SHP77 (cell line): ENCODE measurements at places on chromosomes 6 and 20.

GRCh38 chr6:123203928-123204327 is 207.9 kb downstream of the CLVS2 start:
- DNase-seq = no peak

DNA sequence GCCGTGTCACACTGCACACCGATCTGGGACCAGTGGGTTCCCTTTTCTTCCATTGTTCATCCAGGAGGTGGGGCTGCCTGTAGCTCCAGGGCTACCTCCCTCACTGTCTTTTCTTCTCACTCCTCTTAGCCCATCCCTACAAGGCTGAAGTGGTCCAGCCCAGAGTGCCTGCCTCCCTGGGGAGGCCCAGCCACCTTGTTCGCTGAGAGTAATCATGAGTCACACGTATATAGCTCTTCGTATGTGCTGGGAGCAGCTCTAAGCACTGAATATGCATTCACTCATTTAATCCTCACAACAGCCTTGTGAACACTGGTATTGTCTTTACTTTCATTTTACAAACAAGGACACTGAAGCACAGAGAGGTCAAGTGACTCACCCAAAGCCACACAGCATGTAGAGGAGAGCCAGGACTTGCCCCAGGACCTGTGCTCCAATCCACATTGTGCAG is 14.7 kb upstream of the CCDC167 start:
- no peak for DNase-seq

GRCh38 chr6:73800997-73801396 is 105.0 kb downstream of the CD109 start:
- no peak for DNase-seq

GRCh38 chr6:113691260-113691656 is 165.9 kb upstream of the MARCKS start:
- no peak for DNase-seq

DNA sequence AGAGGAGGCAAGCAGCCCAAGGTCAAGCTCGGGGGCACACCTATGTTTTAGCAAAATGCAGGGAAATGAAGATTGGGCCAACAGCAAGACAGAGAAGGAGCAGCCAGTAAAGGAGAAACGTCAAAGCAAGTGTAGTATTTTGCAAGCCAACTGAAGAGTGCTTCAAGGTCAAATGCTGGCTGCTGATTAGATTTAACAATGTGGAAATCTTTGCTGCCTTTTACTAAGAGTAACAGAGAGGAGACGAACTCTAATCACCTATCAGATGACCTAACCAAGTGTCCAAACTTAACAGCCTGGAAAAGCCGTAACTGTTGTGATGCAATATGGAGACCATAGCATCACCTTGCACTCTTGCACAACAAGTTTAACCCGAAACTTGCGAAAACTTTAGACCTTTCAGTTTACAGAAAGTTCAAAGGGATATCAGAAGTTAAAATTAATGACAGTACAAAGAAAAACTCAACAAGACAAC is 30.4 kb downstream of the AKIRIN2 start:
- DNase-seq = no peak

DNA sequence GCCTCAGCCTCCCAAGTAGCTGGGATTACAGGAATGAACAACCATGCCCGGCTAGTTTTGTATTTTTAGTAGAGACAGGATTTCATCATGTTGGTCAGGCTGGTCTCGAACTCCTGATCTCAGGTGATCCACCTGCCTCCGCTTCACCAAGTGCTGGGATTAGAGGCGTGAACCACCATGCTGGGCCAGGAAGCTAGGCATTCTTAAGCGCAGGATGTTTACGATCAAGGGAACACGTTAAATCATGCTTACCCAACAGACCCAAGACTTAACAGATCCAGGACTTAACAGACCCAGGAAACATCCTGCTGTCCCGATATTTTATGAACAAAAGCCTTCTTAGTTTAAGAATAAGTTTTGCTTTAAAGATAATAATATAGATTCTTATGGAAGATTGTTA is 9.1 kb downstream of the PTGIS start:
- no peak for DNase-seq

GRCh38 chr20:51353491-51353890 is 189.0 kb downstream of the NFATC2 start:
- no peak for DNase-seq

- DNase-seq = no peak
Observed at GRCh38 chr20:59105581-59105980, 58.0 kb upstream of the ZNF831 start.

- no peak for DNase-seq
Observed at GRCh38 chr20:10936786-10937185, 263.0 kb upstream of the JAG1 start.

DNA sequence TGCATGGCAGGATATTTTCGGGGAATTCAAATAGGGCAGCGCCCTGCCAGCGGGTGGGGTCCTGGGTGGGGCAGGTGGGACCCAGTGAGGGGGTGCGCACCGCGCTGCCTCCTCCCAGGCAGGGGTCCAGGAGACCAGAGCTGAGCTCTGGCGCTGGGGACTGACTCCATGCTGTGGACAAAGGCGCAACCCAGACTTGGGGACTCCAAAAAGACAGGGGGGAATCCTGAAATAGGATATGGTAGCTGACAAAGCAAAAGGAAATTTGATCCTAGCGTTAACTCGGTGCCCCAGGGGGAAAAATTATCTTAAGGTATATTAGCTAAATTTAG is 23.6 kb downstream of the TFAP2A start:
- no peak for DNase-seq

DNA sequence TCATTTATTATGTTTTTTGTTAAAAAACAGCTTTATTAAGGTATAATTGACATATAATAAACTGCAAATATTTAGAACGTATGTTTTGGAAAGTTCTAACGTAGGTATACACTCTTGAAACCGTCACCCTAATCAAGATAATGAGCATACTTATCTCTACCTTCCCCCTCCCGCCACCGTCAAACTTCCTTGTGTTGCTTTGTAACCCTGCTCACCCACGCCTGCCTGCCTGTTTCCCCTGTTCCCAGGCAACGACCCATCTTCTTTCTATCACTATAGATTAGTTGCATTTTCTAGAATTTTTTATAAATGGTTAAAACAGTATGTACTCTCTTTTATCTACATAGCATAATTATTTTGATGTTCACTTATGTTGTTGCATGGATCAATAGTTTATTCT is 33.5 kb upstream of the GCLC start:
- DNase-seq = no peak

GRCh38 chr6:114312931-114313330 is 29.9 kb downstream of the HS3ST5 start:
- no peak for DNase-seq

DNA sequence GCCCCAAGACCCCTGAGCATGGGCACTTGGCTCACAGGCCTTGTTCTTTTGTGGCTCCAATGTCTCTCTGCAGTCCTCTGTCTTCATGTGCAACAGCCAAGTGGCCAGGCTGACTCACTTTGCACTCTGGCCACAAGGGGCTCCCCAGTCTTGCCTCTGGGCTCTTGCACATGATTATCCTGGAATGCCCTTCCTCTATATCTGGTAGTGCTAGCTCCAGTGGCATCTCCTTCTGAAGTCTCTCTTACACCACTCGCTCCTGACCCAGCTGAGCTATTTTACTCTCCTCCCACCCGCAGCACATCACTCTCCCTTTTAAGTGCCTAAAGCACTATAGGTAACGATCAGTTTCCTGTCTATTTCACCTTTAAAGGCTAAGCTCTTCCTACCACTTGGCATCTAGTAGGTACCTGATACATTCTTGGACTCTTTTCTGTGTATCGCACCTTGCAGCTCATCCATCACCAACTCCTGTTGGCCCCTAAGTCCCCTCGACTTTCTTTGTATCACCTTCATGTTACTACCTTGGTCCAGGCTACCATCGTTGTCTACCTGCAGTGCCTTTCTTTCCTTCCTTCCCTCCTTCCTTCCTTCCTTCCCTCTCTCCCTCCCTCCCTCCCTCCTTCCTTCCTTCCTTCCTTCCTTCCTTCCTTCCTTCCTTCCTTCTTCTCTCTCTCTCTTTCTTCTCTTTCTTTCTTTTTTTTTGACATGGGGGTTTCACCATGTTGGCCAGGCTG is 211.9 kb upstream of the RNF24 start:
- no peak for DNase-seq

DNA sequence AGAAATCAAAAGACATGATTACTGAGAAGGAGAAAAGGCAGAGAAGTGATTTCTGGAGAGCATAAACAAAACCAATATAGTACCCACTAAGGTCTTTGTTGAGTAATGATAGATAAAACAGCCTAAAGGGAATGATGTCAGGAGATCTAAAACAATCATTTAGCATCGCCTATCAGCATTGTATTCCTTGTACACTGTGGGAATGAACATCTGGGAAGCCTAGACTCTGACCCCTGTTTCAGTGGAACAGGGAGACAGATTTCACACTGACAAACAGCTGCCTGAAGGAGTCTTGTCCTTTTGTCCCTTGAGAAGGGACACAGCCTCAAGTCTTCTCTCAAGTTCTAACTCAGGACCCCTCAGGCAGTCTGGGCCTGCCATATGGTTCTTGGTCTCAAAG is 1.7 kb downstream of the ASIP start:
- no peak for DNase-seq

DNA sequence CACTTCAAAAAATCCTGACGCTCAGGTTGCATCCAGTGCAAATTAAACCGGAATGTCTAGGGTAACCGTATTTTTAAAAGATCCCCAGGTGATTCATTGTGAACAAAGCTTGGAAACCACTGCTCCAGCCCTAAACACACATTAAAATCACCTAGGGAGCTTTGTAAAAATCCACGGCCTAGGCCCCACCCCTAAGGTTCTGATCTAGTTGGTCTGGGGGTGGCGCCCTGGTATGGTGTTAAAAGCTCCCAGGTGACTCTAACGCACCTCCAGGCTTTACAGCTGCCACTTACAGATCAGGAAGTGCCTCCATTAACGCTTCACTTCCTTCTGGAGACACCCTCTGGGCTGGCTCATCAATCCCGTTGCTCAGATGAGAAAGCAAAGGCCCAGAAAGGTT is 92.2 kb downstream of the GRM4 start:
- DNase-seq = no peak

GRCh38 chr20:61454053-61454452 is 202.0 kb downstream of the CDH4 start:
- no peak for DNase-seq

DNA sequence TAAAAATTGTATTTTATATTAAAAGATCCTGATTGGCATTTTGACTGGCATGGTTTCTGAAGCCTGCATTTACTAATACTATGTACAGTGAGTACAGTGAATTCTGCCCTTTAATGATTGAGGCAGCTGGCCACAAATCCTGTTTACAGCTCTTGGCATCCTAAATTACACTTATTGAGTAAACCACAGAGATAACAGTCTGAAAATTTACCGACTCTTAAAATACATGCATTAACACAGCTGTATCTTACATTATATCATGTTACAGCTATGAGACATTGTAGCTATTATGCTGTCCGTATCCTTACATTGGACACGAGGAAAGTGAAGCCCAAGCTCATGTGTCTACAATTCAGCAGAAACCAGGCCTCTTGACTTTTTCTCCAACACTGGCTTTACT is 90.8 kb downstream of the FAM83B start:
- no peak for DNase-seq

- DNase-seq = no peak
Observed at GRCh38 chr20:31720486-31721407, 1.9 kb downstream of the BCL2L1 start.

- DNase-seq = no peak
Observed at GRCh38 chr6:26307850-26308249, 57.1 kb upstream of the BTN3A2 start.

DNA sequence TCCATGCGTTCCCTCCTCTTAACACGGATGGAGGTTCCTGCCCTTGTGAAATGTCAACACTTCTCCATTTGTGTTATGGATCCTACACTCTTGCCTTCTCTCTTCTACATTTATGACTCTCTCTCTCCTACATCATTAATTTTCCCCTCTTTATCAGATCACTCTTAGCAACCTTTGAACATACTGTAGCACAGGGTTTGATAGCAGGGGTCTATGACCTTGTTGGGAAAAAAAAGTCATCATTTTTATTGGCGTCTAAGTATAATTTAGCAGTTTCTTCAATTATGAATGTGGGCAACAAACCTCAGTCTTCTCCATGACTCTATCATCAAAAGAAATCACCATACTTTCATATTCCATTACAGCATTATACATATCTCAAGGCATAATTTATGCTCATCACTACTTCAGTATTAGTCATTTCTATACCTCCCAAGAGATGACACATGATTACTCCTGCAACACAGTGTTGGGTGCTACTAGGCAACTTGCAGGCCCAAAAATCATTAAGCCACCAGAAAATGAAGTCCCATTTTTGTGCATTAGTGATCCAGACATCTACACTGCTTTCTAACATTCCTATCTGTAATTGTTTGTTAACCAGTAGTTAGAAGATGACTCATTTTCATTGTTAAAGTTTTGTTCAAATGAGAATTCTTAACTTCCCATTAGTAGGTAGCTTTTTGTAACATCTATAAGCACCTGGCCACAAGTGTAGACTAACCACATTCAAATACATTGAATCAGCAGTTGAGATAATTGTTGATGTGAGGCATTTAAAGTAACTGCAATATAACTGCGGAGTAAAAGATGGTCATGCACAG is 9.5 kb downstream of the CYP39A1 start:
- DNase-seq = no peak

DNA sequence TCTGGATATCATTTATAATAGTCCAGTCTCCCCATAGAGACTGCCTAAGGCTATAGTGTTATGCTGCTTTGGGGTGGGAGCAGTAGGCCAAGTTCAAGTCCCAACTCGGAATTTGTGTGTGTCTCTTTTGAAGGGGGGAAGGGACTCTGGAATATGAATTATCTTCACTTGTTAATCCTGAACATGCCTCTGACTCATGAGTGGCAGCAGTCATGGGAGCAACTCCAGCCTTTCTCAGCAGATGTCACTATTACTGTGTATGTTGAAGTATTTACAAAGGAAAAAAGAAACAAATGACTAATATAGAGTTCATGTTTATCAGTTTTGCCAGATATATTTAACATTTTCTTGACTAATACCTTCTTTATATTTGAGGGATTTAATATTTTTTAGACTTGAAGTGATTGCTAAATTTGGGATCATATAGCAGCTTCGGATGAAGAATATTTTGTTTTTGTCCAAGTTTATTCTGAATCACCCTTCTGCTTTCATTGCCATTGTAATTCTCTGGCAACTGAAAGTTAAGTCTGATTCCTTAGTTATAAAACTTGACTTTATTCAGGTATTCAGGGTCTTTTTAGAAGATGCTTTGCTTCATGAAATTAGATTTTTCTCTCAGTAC is 23.4 kb downstream of the FAM217A start:
- peak; percentile 3 for DNase-seq

GRCh38 chr6:170084166-170084730 is 206.6 kb downstream of the DLL1 start:
- DNase-seq = no peak

- no peak for DNase-seq
Observed at GRCh38 chr6:111844376-111844775, 28.9 kb downstream of the FYN start.
